ENCODE measurements at places on chromosomes 7 and 10.

- no peak for DNase-seq
These were observed 44.2 kb upstream of the PCBD1 start for GRCh38 chr10:70932392-70933196.

DNA sequence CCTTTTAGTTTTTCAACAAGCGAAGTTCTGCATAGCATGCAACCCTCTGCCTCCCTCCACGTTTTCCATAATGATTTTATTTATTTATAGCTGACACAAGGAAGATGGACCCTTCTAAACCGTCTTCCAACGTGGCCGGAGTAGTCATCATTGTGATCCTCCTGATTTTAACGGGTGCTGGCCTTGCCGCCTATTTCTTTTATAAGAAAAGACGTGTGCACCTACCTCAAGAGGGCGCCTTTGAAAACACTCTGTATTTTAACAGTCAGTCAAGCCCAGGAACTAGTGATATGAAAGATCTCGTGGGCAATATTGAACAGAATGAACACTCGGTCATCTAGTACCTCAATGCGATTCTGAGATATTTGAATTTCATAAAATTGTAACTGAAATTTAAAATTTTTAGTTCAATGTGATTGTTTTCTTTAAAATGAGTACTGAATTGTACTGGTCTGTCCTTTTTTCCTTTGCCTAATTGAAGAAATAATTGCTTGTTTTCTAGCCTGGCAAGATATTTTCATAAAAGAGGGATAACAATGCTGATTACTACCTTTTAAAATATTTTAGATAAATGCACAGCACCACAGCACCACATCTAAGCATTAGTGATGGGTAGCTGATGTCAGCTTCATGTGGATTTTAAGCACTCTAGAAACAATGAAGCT lies 41.5 kb upstream of the SLC39A12 start:
- no peak for DNase-seq

GRCh38 chr10:13090289-13090688 lies 9.7 kb upstream of the OPTN start:
- no peak for DNase-seq

GRCh38 chr7:37141742-37142141 lies 306.9 kb downstream of the ELMO1 start:
- no peak for DNase-seq

DNA sequence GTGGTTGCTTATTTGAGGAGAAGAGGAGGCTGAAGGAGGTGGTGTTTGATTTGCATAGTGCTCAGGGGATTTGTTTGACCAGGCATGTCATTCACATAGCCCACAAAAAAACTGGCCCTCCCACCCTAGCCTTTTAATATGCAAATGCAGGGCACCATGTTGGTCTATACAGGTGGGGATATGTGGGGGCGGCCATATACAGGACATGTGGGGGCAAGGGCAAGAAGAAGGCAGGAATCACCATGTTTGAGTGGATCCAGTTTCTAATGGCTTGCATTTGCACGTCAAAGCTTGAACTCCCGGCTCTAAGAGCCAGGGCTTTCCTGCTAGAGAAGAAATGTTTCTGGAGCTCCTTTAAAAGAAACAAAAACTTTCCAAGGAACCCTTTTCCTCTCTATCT lies 541.0 kb downstream of the ZWINT start:
- DNase-seq = no peak
